ENCODE measurements at places on chromosomes 2 and 18.

GRCh38 chr2:149645391-149645790 lies 57.8 kb upstream of the MMADHC start:
- DNase-seq: no peak

GRCh38 chr2:27752551-27753237 lies 18.8 kb upstream of the MRPL33 start:
- peak; percentile 18 for DNase-seq

DNA sequence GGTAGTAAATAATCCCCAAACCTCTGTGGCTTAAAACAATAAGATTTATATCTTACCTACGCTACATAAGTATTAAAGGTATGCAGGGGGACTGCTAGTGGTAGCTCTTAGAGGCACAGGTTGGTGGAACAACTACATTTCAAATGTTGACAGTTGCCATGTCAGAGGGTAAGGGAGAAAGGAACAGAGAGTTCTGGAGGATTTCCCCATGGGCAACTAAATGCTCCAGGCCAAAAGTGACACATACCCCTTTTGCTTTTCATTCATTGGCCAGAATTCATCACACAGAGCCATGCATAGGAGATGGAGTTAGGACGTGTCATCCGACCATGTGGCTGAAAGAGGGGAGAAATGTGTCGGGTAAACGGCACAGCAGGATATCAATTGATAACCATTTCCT lies 133.2 kb downstream of the NAPG start:
- DNase-seq: no peak

- DNase-seq: no peak
Observed at GRCh38 chr2:232113821-232114220, 152.3 kb downstream of the DIS3L2 start.

- no peak for DNase-seq
Observed at GRCh38 chr2:232024457-232024856, 62.9 kb downstream of the DIS3L2 start.

- no peak for DNase-seq
Observed at GRCh38 chr2:147177071-147177857, 667.6 kb upstream of the ACVR2A start.

GRCh38 chr2:220783671-220784070 lies 788.4 kb downstream of the EPHA4 start:
- DNase-seq: no peak

DNA sequence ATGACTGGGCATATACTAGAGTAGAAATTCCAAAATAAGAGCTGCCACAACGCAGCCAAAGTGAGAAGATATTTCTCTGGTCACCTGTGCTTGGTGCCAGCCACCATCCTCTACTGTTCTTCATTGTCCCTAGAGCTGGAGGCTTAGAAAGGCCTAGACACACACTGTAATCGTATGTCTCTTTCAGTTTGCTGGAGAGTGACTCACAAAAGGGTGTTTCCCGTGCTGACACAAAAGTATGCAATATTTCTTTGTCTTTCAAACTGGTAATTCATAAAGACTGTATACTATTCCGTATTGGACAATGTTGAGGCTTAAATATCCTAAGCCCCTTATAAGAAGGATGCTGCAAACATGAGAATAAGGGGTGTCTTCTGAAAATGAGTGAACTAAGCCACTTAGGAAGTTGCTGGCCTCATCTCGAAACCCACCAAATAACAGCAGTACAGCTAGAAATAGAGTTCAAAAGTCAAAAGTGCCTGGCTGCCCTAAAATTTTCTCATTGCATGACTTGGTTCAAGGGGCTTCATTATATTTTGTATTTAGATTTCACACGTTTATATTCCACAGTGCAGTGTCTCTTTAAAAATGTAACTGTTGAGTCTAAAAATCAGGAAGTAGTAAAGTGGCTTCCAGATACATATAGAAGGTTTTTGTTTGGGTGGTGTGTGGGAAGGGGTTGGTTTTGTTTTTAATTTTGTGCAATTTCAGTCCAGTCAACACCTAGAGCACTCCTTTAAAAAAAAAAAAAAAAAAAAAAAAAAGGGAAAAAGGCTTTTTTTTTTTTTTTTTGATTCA lies 601.1 kb downstream of the ARHGAP15 start:
- no peak for DNase-seq

- peak; percentile 29 for DNase-seq
Observed at GRCh38 chr2:241813644-241814392, 4.8 kb downstream of the NEU4 start.

DNA sequence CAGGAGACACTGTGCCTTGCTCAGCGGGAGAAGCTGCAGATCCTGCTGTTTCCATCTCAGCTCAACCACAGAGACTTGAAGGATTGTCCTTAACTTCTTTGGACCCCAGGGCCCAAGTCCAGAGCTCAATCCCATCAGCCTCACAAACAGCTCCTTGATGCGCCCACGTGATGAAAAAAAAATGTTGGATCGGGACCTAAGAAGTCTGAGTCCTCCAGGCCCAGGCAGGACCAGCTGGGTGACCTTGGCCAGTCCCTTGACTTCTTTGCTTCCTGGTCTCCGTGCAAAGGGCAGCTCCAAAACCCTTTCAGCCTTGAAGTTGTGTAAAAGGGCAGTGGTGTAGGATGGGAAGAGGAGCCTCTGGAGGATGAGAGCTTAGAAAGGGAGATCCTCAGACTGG lies 175.5 kb downstream of the ZFP36L2 start:
- no peak for DNase-seq

DNA sequence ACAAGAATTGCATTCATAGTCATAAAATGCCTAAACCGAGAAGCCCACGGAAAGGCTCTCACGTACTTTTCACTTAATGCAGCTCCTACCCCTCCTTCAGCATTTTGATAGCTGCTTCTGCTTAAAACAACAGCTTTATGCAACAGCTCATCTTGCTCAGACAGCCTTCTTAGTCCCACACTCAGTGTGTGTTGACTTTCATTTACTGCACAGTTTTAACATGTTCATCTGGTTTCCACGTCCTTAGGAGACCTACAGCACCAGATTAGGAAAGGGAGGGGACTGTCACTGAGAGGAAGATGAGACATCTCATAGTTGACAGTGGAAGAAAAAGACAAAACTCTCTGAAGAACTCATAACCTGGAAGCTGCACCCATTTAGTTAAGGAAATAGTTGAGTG lies 435.4 kb downstream of the SETBP1 start:
- no peak for DNase-seq

- DNase-seq: no peak
Observed at GRCh38 chr2:37637985-37638384, 33.5 kb downstream of the CDC42EP3 start.

DNA sequence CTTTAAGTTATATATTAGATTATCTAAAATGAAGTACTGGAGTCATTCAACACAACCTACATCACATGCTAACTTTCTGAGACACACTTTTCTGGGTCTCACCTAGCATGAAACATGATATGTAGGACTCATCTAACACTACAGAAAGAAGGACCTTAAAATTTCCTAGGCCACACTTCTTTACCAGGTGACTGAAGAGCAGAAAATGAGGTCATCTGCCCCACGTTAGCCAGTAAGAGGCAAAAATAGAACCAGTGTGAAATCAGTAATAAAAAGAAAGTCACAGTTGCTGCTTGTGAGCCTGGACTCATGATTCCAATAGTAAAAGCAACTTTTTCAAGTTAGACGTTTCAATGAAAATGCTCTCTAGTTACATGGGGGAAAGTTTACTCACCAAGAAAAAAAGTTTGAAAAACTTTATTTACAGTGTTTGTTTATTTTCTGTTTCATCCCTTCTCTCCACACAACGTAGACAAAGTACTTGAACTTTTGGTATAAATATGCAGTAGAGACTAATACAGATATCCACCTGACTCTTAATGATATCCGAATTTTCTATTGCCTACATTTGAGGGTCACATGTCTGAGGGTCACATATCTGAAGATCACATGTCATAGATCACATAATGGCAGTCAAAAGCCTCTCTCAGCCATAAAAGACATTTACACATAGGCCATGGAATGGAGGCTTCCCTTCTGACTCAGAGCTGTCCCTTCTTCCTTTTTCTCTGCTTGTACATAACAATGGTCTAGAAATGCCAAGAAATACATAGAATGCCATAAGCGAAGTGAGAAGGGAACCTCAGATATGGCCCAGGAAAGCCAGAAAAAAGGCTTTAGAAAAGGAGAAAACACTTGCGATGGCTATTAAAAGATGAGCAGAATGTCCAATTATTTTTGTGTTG lies 362.9 kb downstream of the ZEB2 start:
- DNase-seq: no peak

All from activated T-cell treated with anti-CD3 and anti-CD28 coated beads, Interleukin-2, amount 50 U/mL, for 24 hours (primary cell).